ENCODE measurements at places on chromosomes 3 and 15.

GRCh38 chr3:165476399-165477060, 280.3 kb upstream of the SLITRK3 start:
- no peak for DNase-seq

DNA sequence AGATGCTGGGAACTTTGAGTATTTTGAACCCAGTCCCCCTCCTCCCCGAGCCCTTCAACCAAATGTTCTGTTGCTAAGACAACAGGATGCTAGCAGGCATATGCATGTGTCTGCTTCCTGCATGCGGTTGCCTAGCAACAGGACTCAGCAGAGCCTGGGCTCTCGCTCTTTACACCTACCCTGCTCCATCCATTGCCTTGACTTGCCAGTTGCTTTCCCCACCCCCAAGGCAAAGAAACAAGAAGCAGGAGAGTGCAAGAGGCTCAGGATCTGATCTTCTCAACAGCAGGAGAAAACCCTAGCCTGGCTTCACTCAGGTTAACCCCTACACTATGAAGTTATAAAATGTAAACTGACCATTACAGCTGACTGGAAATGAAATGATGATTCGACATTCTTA, 393.0 kb downstream of the IGSF11 start:
- DNase-seq, result peak; percentile 3

GRCh38 chr15:71117714-71118305, 2.5 kb downstream of the THSD4 start:
- DNase-seq, result no peak

DNA sequence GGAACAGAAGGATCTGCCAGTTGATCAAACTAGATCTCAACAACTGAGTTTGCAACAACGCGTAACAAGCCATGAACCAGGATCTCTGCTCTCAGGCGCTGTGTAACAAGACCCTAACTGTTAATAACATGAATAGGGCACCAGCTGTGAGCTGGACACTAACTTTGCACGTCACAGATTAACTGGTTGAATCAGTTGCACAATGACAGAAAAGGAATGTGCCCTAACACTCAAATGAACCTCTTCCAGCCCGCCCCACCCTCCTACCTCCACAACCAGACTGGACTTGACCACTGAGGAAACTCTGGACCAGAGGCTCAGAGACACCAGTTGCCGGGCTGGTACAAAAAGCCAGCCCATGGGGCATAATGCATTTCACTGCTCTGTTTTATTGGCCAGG, 34.3 kb downstream of the MCF2L2 start:
- DNase-seq, result no peak

DNA sequence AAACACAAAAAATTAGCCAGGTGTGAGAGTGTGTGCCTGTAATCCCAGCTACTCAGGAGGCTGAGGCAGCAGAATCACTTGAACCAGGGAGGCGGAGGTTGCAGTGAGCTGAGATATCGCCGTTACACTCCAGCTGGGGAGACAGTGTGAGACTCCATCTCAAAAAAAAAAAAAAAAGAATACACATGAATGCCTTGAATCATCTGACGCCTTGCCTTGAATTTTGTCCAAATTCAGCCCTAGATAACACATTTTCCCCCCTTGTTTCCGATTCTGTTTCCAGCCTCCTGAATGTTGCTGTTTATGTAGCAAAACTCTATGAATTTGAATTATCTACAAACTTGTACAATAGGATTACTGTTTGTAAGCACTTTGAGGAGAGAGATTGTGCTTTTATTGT, 98.7 kb upstream of the ARL6 start:
- DNase-seq, result no peak

DNA sequence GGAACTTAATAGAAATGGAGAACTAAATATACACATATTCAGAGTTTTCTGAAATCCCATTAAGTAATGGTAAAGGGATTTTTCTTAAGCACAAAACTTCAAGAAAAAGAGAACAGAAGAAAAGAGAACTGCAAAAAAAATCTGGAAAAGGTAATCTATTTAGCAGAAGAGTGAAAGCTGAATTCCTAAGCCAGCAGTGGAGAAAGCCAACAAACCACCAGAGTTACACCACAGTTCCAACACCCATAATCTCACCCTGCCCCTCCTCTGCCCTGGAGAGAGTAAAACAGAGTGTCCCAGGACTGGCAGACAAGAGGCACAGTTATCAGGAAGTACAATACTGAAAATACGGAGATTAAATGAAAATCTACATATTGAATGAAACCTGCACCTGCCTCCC, 29.4 kb downstream of the TP53BP1 start:
- no peak for DNase-seq

GRCh38 chr15:91283155-91283554, 183.1 kb downstream of the SV2B start:
- no peak for DNase-seq

GRCh38 chr3:37907371-37907770, 45.7 kb downstream of the CTDSPL start:
- no peak for DNase-seq

DNA sequence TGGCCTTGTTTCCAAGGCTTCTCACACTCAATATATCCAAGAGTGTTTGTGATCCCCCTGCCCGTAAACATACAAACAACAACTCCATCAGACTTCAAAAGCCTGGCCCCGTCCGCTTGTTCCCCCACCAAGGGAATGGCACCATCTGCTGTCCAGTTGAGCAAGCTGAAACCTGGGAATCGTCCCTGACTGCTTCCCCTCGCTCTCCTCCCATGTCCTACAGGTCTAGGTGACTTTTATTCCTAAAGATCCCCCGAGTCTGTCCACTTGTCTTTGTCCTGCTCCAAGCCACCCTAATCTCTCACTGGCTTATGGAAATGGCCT, 27.9 kb upstream of the FAM174B start:
- no peak for DNase-seq

DNA sequence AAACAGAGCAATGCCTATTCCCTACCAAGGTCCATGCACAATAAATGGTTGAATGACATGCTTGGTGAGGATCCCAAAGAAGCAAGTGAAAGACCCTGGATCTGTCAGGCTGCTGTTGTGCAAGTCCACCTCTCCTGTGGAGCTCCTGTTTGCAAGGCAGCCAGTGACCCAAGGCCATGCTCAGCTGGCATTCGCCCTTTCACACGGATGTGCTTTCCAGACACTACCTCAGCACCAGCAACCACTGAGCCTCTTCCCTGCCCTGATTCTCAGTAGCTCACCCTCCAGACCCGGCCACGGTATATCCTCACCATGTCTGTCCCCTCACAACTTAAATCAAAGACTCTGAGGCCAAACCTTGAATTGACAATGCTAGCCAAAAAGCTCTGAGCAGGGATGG, 23.3 kb downstream of the WWTR1 start:
- DNase-seq, result no peak

- DNase-seq, result no peak
Measured at GRCh38 chr15:35752134-35752466, 206.1 kb upstream of the DPH6 start.

GRCh38 chr15:100131321-100132224, 210.2 kb downstream of the ADAMTS17 start:
- peak; percentile 24 for DNase-seq

DNA sequence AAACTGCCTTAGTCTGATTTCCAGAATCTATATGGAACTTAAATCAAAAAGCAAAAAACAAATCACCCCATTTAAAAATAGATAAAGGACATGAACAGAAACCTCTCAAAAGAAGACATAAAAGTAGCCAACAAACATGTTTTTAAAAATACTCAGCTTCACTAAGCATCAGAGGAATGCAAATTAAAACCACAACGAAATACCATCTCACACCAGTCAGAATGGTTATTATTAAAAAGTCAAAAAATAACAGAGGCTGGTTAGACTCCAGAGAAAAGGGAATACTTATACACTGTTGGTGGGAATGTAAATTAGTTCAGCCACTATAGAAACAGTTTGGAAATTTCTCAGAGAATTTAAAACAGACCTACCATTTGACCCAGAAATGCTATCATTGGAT, 367.9 kb downstream of the ZIC4 start:
- no peak for DNase-seq

- no peak for DNase-seq
Measured at GRCh38 chr3:128100161-128100560, 23.5 kb downstream of the RUVBL1 start.

- DNase-seq, result no peak
Measured at GRCh38 chr3:7322957-7323669, 462.2 kb downstream of the GRM7 start.

DNA sequence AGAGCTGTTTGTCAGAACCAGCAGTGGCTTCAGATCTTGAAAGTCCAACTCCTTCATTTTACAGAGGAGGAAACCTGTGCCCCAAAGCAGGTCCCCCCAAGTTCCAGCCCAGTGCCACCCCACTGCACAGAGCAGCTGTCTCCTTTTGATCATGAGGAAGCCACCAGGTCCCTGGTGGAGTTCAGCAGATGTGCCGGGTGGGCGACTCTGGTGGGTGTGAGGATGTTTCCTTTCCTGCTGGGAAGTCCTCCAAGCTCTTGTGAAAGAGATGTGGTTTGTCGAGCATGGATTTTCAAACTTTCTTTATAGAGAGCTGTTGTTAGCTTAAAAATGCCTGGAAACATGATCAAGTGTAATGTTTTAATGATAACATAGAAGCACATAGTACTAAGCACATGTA, 52.0 kb downstream of the SMAD3 start:
- no peak for DNase-seq

- no peak for DNase-seq
Measured at GRCh38 chr3:187064210-187065115, 74.8 kb downstream of the RPL39L start.

DNA sequence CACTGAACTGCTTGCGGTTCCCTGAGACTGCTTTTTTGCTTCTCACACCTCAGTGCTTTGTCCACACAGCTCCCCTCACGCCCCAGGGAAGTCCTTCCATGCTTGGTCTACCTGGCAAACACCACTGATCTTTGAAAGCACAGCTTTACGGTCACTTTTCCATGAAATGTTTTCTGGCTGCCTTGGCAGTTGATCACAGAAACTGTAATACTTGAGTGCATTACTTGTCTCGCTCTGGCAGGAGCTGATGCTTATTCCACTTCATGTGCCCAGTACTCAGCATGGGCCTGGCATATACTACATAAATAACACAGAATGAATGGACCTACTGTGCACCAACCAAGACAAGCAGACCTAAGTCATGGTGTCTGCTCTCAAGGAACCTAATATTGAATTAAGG, 121.1 kb downstream of the MEX3B start:
- no peak for DNase-seq

GRCh38 chr3:188649521-188649920, 495.6 kb downstream of the LPP start:
- DNase-seq, result no peak

- no peak for DNase-seq
Measured at GRCh38 chr3:98099848-98100247, 12.9 kb downstream of the OR5AC2 start.

DNA sequence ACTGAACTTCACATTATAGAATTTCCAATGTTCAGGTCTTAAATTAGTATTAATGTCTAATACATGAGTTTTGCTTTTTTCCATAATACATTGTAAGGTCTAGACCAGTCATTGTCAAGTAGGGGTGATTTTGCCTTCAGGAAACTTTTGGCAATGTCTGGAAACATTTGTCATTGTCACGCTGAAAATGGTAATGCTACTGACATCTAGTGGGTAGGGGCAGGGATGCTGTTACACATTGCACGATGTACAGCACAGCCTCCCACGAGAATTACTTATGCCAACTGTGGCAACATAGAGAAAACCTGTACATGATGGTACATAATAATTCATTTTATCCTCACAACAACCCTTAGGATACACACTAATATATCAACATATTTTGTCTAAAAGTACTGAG, 384.1 kb downstream of the CADM2 start:
- DNase-seq, result no peak

- DNase-seq, result no peak
Measured at GRCh38 chr3:194865615-194866014, 179.9 kb downstream of the FAM43A start.

DNA sequence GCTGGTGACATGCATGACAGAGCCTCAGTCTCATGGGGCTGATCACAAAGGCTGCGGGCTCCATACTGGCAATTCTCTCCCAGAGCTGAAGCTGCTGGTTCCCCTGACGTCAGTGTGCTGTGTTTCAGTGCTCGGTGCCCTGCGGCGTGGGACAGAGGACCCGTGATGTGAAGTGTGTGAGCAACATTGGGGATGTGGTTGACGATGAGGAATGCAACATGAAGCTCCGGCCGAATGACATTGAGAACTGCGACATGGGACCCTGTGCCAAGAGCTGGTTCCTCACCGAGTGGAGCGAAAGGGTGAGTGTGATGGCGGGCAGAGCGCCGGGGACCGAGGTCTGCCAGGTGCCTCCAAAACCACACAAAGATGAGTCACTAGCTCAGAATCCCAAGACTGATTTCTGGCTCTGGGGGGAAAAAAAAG, 62.0 kb upstream of the NR2E3 start:
- DNase-seq, result no peak

DNA sequence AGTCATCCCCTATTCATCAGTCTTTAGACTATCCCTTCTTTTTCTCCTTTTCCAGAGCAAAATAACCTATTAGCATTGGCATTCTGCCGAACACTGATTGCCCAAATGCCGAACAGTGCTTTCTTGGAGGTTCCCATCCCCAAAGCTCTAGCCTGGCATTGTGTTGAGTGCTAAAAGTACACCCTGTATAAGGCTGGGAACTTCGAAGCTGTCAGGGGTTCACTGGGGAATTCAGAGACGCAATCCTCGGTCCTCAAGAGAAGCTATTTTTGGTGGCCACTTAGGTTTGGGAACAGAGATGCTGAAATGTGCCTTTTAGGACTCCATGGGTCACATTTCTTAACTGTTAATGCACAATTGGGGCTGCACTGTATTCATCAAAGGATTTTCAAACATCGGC, 8.4 kb downstream of the FRMD5 start:
- no peak for DNase-seq

DNA sequence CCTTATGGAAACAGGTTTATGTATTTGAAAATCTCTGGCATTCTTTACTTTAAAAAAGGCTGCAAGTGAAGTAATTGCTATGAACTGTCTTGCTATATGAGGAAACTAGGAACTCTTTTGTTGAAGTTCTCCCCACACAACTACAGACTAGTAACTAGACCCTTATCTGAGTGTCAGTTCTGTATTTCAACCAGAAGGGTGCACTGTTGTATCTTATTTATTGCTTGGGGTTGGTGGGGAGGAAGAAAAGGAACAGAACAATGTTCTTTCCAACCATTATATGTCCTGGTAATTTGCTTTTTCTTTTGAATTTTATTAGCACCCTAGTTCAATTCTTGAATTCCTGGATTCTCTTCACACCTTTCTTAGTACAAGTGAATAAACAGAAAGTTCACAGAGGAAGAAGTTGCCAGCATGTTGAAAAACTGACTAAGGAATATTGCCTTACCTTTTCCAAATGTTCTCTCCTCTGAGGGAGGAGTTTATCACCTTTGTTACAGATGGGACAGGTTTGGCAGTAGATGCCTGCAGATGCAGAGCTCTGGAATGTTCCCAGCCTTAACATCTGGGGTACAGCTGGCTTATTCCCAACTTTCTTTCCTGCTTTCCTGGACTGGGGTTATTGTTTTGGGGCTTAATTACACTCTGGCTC, 162.4 kb upstream of the CFAP20DC start:
- DNase-seq, result peak; percentile 76

- no peak for DNase-seq
Measured at GRCh38 chr3:104275199-104275598, 1091.5 kb upstream of the ALCAM start.

Measured in activated CD4-positive, alpha-beta T cell treated with anti-CD3 and anti-CD28 coated beads, Interleukin-2, amount 50 U/mL, for 16 hours (primary cell).